ENCODE measurements at places on chromosomes 5 and 9. TPM values are rescaled to one million over a fixed set of nuclear protein-coding genes. Genes with fewer than 3 reads are reported as not detected.

Gene SLCO4C1
- total RNA-seq, result 0.29 TPM

Gene CDC14B
- total RNA-seq, result 5.8 TPM

Gene BARHL1
- not detected for total RNA-seq

Gene KCNV2
- not detected for total RNA-seq

Gene ARHGEF28
- total RNA-seq, result 83.0 TPM

Gene CENPP
- total RNA-seq, result 1.8 TPM

Gene RMI1
- 4.8 TPM for total RNA-seq

Gene SPINK5
- total RNA-seq, result 0.12 TPM

Gene C7
- not detected for total RNA-seq

Gene IL3
- total RNA-seq, result not detected

Gene IL5
- not detected for total RNA-seq

Gene TIFAB
- total RNA-seq, result not detected

Gene ZBTB34
- total RNA-seq, result 12.8 TPM

Gene OR1L6
- total RNA-seq, result not detected

Gene SHISAL2B
- not detected for total RNA-seq

Gene ADAMTS2
- total RNA-seq, result 0.68 TPM

Gene KCNT1
- not detected for total RNA-seq

Gene ZNF483
- 2.7 TPM for total RNA-seq

Gene ZDHHC11B
- total RNA-seq, result not detected

Gene SOX30
- total RNA-seq, result not detected

Gene F2R
- total RNA-seq, result 368 TPM

Gene SPINK6
- total RNA-seq, result not detected

Gene F12
- total RNA-seq, result 4.3 TPM

Gene PRDM9
- not detected for total RNA-seq

Gene ECSCR
- 345 TPM for total RNA-seq

Gene LCN9
- total RNA-seq, result not detected

Gene SETD9
- 0.68 TPM for total RNA-seq

Gene FBP2
- total RNA-seq, result not detected

Gene ARRDC3
- total RNA-seq, result 50.6 TPM

Gene HAVCR1
- not detected for total RNA-seq

Gene GNA14
- total RNA-seq, result 43.6 TPM

Gene SPATA31E1
- total RNA-seq, result not detected

Gene PCDHGA8
- 2.3 TPM for total RNA-seq

Gene DUSP1
- 189 TPM for total RNA-seq

Gene FAM200C
- 2.2 TPM for total RNA-seq

Gene LHX6
- 32.0 TPM for total RNA-seq

Gene GFI1B
- total RNA-seq, result not detected

Gene WDR38
- not detected for total RNA-seq

Measured in glomerular endothelial cell (primary cell).